ENCODE measurements at places on chromosomes 6 and 20.

- DNase-seq: no peak
These were observed 344.6 kb upstream of the IMPG1 start for GRCh38 chr6:76416821-76417605.

- DNase-seq: no peak
These were observed 5.2 kb downstream of the BCAS4 start for GRCh38 chr20:50799890-50800550.

DNA sequence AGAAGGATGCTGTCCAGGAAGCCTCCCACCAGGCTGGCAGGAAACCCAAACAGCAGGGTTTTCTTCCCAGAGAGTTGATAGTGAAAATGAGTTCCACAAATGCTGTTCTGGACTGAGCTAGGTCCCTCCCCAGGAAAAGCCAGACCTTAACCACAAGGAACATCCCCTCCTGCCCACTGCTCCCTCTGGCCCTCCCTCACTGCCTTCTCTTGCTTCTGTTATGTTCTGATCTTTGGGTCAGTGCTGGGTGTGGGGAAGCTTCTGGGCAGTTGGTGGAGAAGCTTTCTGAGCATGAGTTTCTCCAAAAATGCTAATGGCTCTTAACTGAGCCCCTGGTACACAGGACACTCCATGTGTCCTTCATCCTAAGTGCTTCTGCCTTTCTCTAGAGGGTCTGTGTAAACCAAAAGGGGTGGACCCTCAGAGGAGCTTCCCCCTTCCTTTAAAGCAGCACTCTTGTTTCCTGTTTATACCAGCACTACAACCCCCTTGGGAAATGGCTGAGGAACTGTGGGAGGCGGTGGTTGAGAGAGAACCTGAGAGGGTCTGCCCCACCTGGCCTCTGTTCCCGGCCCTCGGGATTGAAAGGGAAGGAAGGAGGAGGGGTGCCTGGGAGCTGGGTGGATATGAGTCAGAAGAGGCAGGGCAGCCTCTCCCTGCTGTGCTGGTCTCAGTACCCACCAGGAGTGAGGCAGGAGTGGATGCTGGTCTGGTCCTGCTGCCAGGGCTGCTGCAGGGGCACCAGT lies 42.0 kb downstream of the CDS2 start:
- no peak for DNase-seq

- no peak for DNase-seq
These were observed 32.8 kb downstream of the RAMACL start for GRCh38 chr6:166553563-166554271.

DNA sequence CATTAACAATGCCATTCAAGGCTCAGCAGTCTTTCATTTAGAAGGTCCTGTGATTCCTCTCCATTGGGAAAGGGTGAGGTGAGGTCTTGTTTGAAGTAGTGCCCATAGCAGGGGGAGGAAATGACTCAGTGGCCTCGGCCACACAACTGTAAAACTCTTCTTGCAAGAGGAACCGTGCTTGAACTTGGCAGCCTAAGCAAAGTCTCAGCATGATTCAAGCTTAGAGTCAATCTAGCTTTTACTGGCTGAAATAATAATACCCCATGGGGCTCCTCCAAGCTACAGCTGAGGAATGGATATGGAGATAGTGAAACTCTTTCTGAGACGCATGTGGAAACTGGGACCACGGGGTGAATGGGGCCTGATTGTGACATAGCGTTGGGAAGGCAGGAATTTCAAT lies 428.2 kb downstream of the BMP2 start:
- no peak for DNase-seq

- DNase-seq: no peak
These were observed 13.4 kb upstream of the MYO6 start for GRCh38 chr6:75735491-75736186.

- no peak for DNase-seq
These were observed 15.5 kb downstream of the PPIL6 start for GRCh38 chr6:109424946-109425345.

GRCh38 chr6:41464481-41464880 lies 81.7 kb upstream of the FOXP4 start:
- no peak for DNase-seq

DNA sequence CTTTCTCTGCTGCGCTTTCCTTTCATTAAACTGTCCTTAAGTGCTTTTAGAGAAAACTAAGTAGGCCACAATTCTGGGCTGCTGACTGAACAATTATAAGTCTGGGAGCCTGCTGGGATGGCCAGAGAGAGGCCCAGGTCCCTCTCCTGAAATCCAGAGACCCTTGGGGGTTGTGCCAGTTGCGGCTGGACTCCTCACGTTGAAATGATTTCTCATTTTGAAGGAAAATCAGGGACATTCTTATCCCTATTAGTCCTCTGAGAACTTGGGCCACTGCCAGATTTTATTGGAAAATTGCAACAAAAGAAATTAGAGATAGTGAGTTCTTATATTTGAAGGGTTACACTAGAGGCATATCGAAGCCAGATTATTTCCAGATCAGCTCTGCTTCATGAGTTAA lies 145.1 kb downstream of the CLIC5 start:
- no peak for DNase-seq

DNA sequence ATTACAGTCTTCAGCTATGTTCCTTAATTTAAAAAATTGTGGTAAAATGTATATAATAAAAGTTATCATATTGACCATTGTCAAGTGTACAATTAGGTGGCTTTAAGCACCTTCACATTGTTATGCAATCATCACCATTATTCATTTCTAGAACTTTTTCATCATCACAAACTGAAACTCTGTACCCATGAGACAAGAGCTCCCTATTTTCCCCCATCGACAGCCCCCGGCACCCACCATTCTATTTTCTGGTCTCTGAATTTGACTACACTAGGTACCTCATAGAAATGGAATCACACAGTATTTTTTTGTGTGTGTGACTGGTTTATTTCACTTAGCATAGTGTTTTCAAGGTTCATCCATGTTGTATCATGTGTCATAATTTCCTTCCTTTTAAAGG lies 39.7 kb upstream of the FYN start:
- DNase-seq: no peak

Data from CD4-positive, alpha-beta T cell treated with Interleukin-12 subunit alpha and Interleukin-12 subunit beta, for 1 hour (primary cell).